NCI-H1105 (cell line): ENCODE measurements at places on chromosomes 3 and 15.

- no peak for DNase-seq
Observed at GRCh38 chr15:90844696-90845095, 23.7 kb upstream of the FURIN start.

DNA sequence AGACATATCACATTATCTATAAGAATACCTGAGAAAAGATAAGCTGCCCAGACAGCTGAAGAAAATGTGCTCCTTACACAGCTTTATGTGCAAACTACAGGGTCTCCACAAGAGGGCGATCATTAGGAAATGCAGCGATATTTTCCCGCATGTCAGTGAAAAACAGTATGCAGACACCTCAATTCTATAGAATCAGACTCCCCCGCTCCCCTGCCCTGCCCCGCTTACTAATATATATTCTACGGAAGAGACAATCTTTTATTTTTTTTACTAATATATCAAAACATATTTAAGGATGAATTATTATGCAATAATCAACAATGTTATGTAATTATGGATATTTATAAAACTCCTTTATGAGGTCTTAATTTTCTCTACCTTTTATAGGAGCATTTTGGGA is 681.3 kb downstream of the ROBO1 start:
- peak; percentile 13 for DNase-seq

DNA sequence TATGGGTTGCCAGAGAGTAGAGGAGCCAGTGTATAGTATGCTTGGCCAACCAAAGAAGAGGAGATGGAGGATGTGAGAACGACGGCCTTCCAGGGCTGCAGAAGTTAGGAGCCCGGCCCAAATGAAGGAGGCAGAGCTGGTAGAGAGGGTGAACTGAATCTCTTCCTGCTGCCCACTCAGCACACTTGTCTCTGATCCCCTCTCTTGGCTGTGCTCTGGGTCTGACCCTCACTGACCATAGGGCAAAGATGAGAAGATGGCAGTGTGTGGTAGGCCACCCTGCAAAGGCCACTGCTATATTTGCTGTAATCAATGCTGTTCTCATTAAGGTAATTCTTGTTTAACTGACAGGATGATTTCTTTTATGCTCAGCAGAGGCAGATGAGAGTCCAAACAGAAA is 256.0 kb downstream of the OCA2 start:
- DNase-seq: no peak

DNA sequence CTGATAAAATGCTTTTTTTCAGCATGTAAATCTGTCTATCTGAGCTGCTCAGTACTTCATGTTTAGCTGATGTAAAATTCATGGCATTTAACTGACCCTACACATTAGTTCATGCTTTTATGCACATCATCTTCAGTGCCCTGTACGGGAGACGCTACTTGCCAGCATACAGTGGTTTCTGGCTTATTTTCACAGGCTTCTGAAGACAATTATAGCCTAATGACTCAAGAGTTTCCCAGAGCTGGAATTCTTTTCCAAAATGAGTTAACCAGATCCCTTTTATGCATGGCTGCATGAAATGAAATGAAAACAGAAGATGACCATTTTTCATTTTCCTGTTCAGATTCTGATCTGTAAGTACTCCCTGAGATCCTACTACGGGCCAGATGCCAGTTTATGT is 1061.5 kb downstream of the ROBO2 start:
- DNase-seq: no peak

- no peak for DNase-seq
Observed at GRCh38 chr15:25743548-25744275, 119.4 kb downstream of the ATP10A start.

DNA sequence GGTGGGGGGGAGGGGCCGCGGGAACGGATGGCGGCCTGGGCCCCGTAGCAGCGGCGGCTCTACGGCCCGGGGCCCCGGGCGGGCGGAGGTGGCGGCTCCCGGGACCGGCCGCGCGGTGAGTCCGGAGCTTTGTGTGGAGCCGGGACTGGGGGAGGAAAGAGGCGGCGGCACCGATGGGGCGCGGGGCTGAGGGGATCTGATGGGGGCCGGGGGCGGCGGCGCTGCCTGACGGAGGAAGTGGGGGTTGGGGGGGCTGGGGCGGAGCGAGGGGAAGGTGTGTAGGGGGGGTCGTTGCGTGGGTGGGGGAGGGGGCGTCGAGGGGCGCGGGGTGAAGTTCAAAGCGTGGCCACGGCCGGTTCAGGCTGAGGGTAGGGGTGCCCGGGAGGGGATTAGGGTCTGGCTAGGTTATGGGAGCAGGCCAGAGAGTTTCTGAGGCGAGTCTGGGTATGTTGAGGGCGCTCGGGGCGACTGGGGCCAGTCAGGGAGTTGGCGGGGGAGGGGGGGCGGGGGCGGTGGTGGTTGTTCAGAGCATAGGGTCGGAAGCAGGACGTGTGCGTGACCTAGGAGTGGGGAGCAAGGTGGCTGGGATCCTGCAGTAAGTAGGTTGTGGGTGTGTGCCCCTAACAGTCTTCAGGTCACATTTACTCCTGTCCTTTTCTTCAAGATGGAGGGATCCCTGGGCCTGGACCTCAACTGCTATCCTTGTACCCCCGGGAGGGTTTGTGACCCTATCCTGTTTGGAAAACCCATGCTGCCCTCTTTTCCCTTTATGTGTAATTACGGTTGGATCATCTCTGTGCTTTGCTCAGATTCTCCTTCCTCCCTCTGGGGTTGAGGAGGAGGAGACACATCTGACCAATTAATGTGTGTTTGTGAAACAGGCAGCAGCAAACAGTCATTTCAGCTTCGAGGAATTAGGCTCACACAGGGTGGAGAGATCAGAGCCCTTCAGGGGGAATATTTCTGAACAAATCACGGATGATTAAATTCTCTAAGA is 644 bp downstream of the ZNF609 start:
- peak; percentile 64 for DNase-seq

DNA sequence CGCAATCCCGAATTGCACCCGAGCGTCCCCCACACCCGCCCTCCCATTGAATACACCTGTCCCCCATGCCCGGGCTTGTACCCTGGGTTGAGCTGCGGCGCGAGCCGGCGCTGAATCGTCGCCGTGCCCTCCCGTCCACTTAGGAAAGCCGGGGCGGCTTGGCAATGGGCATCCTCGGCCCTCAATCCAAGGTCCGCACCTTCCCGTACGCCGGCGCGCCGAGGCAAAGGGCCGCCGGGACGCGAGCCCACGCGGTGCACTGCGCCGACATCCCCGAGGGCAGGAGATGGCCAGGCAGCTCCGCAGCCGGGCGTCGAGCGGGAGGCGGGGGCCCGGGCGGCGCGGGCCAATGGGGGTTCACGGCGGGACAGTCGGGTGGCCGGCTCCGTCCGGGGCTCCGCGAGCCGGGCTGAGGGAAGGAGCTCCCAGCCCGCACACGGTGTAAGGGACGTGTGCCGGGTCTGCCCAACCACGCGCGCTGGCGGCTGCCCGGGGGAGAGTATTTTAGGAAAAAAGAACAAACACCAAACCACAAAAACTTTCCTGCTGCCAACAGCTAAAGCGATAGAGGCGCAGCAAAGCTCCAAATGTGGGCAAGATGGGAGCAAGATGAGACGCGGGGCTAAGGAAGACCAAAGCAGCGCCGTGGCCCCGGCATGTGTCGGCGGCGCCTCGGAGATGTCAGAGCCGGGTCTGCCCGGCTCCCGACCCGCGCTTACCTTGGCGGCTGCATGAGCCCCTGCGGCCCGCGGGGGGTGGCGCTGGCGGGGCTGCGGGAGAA is 621 bp downstream of the RGMA start:
- no peak for DNase-seq

DNA sequence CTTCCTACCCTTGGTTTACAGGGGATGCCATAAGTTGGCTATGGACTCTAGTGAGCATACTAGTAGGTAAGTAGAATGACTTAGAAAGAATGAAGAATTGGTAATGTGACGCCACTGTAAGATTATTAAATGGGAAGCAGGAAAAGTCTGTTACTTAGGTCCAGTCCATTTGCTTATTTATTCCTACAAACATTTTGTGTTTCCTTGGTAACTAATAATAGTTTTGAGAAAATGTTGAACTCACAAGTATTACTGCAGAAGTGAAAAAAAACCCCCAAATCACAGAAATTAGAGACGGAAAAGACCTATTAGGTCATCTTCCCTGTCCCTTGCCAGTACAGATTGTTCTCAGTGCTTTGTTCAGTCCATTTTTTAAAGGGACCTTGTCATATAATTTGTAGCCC is 63.5 kb downstream of the CMSS1 start:
- DNase-seq: no peak

DNA sequence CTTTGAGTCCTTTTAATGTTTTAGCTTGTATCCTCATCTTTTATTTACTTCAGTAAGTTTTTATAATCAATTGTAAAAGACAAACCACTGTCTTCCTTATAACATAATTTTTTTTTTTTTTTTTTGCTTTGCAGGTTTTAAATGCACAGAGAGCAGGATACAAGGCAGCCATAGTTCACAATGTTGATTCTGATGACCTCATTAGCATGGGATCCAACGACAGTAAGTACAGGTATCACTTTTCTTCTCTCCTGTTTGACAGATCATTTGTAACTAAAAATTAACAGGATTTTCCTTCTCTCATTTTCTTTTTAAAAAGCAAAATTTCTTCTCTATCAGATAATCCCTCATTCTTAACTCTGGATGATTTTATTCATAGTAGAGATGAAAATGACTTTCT is 75.4 kb downstream of the PFN2 start:
- no peak for DNase-seq

GRCh38 chr3:141093971-141094684 is 43.0 kb downstream of the SPSB4 start:
- DNase-seq: peak; percentile 56

DNA sequence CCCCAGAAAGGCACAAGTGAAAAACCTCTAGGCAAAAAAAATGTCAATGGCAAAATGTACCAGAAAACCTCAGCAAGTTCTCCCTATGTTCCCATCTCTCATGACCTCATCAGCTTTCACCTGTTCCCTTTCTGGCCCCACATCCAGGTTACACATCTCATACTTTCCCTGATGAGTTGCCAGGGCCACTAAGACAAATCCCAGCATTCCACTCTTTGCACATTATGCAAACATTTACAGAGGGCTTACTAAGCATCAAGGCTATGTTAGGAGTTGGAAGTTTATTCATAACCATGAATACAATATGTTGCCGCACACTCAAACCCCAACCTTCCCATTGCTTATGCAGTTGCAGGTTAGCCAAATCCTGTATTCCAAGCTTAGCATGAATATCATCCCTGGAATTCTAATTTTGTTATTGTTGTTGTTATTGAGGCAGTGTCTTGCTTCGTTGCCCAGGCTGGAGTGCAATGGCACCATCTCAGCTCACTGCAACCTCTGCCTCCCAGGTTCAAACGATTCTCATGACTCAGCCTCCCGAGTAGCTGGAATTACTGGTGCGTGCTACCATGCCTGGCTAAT is 129.3 kb upstream of the UBE2E2 start:
- DNase-seq: no peak

- no peak for DNase-seq
Observed at GRCh38 chr3:148598619-148599018, 99.1 kb upstream of the AGTR1 start.

- no peak for DNase-seq
Observed at GRCh38 chr15:77009646-77010311, 14.9 kb downstream of the PSTPIP1 start.

DNA sequence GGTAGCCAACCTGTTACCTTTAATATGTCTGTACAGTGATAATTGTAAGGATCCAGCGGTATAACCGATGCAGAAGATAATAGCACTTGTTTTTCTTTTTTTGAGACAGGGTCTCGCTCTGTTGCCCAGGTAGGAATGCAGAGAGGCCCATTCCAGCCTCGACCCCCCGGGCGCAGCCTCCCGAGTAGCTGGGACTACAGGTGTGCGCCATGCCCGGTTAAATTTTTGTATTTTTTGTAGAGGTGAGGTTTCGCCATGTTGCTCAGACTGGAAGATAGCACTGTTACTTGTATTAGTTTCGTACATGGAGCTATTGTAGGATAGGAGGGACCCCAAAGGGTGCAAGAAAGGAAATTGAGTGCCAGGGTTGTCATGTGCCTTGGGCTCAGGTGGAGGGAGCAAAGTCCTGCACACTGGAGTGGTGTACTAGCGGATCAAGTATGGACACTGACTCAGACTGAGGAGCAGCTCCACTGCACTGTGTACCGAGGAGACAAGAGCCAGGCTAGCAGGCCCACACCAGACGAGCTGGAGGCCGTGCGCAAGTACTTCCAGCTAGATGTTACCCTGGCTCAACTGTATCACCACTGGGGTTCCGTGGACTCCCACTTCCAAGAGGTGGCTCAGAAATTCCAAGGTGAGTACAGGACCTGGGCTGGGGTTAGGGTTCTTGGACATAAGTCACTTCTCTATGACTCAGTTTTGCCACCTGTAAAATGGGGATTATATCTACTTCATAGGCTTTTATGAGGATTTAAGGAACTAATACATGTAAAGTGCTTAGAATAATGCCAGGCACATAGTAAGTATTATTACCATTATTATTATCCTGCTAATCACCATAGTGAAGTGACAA is 1.0 kb downstream of the OGG1 start:
- DNase-seq: no peak

DNA sequence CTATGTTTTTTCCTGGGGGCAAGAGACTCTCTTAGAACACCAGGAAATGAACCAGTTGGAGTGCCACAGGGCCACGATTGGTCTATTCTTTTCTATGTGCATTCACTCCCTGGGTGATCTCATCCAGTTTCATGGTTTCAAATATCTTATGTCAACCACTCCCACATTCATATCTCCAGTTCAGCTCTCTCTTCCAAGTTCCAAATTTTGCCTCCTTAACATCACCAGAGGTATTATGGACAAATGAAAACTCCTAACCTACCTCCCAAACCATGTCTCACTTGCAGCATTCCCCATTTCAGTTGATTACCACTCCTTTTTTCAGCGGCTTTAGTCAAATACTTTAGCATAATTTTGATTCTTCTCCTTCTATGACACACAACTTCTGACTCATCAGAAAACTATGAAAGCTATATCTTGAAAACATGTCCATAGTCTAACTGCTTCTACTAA is 203.1 kb upstream of the SEMA6D start:
- DNase-seq: no peak

DNA sequence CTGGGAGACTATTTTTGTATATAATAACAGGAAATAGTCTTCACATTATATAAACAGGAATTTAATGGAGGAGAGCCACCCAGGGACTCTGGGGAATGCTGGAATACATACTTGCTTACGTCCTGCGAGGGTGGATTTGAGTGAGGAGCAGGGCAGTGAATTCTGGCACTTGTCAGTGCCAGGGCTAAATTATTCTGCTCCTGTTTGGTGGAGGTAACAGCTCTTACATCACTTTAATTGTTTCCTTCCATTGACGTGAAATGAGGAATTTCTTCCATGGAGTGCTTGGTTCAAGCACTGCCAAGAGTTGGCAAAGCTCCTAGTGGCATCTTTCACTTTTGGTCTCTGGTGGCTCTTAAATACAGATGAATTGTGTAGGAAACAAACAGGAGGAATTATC is 94.1 kb upstream of the GOLGA8J start:
- DNase-seq: no peak

DNA sequence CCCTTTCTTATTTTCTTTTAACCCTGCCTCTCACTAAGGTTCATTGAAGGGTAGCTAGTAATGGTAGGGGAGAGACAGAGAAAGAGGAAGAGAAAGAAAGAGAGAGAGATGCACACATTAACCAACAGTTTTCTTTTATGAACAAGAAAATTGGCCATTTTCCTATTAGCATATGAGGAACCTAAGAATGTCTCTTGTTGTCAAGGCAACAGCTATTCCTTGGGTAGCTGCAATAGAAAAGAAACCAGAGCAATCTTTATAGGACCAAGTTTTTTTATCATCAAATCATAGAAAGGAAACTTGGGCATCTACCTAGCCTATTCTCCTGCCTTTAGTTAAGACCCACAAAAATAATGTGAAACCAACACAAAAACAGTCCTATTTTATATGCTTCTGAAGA is 15.0 kb upstream of the CCDC39 start:
- DNase-seq: no peak
